ENCODE measurements at places on chromosomes 5 and 9.
A peak's percentile ranks its signal among the peaks of the same experiment; 100 is the strongest.

DNA sequence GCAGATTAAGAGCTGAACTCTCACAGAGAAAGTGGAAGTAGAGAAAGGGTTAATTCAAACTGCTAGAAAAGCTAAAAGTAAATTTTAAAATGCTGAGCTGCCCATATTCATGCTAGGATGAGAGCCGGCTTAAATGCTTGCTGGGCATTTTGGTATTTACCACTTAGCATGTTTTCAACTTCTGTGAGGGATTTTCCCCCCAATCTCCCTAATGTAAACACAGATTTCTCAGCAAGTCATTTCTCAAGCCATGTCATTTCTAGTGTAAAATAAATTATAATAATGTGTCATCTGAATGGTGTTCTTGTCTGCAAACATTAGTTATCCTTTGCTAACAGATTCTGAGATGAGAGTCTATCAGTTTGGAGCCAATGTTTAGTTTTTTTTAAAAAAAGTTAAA is 22.3 kb downstream of the RPS23 start:
- no peak for DNase-seq

DNA sequence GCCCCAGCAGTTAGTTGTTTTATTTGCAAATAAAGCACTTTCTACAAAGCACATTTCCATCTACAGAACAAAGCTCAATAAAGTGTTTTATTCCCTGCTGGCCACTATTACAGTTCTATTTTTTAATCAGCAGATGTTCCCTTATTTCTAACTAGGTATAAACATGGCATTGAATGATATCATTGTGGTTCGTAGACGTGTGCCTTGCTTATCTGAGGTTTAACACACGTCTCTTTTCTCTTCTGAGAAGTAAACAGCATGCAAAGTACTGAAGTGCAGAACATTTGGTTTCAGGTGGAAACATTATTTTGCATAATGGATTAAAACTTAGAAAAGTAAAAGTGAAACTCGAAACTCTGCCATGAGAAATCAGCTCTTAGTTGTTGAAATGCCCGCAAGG is 1989.3 kb upstream of the WWC1 start:
- no peak for DNase-seq

DNA sequence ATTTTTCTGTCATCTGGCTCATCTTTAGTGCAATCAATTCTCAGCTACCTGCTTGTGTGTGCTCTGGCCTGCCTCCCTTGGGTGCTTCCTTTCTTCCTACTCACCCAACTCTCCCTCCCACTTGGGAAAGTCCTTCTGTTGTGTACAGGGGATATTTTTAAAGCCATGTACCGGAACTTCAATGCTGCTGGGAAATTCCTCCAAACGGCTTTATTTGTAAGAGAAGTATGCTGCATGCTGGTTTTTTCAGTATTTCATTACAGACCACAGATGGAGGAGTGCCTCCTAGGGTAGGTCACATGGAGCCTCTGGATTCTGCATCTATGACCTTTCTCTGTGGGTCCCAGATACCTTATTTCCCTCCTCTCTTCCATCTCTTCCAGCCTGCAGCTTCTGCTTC is 5.4 kb upstream of the HMHB1 start:
- DNase-seq = no peak

GRCh38 chr9:133125941-133126696 is 5.1 kb upstream of the RALGDS start:
- no peak for DNase-seq

- no peak for DNase-seq
Observed at GRCh38 chr5:929596-929995, 36.9 kb downstream of the TRIP13 start.

DNA sequence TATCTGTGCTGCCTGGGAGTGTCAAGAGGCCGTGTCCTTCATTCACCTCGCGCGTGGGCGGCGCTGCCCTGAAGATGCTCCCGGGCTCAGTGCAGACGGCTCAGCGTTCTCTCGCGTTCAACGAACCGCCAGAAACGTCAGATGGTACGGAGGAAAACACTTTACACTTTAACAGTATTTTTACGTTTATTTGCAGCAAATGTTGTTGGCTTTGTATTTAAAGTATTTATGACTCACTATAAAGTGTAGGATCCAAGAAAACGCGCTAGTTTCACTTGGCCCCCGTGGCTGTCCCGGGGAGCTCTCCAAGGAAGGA is 544 bp upstream of the ERCC6L2 start:
- peak; percentile 17 for DNase-seq

- DNase-seq = no peak
Observed at GRCh38 chr5:6243706-6244338, 134.5 kb downstream of the MED10 start.

GRCh38 chr9:114619191-114619761 is 8.2 kb downstream of the TMEM268 start:
- no peak for DNase-seq

GRCh38 chr9:20200991-20201431 is 412.2 kb upstream of the SLC24A2 start:
- DNase-seq = no peak

GRCh38 chr5:55421074-55421529 is 113.3 kb downstream of the MTREX start:
- no peak for DNase-seq

DNA sequence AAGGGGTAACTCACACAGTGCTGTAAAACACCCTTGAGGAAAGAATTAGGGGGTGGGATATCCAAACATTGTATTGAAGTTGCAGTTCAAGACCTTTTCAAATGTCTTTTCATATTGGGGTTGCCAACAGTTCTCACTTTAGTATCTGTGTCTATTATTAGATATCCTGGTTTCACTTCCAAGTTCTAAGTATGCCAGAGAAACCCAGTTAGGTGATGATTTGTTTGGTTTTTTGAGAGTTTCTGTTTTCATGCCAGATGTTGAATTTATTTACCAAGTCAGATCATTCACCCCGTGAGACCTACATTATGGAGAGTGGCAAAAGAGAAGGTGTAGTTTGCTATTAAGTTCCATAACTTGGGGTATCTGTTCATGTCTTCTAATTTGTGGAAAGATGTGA is 64.5 kb downstream of the C9orf152 start:
- DNase-seq = no peak

GRCh38 chr5:164649266-164649665 is 1143.8 kb downstream of the MAT2B start:
- no peak for DNase-seq

DNA sequence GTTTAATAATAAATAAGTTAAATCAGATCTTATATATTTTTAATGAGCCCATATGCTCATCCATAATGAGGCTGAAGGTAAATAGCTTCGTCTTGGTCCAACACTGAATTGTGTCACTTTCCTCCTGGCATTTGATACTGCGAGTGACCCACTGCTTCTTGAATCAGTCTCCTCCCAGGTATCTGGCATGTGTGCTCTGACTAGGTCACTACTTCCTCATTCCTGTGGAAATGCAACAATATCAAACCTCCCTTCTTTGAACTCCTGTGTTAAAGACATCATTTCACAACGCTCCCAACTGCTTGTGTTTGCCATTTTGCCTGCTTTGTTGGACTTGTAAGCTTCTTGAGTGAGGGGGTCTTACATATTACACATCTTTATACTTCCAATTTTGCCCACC is 157.7 kb downstream of the SLC24A2 start:
- DNase-seq = no peak

DNA sequence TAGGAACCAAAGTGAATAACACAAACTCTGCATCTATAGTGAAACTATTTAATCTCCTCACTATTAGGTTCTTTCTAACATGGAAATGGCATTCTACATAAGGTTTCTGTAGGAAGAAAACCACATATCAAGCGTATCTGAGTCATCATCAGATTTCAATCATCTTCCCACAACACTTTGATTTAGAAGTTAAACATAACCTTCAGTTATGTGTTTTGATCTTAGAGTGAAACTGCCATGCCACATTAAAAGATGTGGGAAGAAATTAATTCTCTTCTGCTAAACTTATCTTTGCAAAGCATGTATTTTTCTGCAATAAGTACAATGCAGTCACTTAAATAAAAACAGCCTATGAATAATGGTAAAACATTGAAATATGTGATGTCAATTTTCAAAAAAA is 55.0 kb downstream of the MEF2C start:
- DNase-seq = no peak

- no peak for DNase-seq
Observed at GRCh38 chr9:88697764-88698432, 162.9 kb downstream of the NXNL2 start.

GRCh38 chr9:82126256-82126655 is 137.7 kb downstream of the SPATA31D1 start:
- DNase-seq = no peak

DNA sequence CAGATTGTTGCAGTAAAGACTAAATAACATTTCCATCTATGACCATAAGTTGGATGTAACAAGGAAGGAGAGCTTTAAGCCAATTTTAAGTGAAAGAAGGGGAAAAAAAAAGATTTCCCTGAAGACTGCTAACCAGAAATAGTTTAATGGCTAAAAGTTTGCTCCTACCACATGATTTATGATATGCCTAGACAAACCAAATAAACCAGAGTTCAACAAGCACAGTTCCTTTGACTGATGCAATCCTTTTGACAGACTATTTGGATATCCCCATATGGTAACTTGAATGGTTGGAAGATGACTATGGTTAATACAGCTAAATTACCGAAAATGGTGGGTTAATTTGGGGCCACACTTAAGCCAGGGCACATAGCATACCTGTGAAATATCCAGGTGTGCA is 338.5 kb downstream of the CETN3 start:
- DNase-seq = no peak

GRCh38 chr9:116791326-116791725 is 104.2 kb downstream of the TRIM32 start:
- peak; percentile 52 for DNase-seq

DNA sequence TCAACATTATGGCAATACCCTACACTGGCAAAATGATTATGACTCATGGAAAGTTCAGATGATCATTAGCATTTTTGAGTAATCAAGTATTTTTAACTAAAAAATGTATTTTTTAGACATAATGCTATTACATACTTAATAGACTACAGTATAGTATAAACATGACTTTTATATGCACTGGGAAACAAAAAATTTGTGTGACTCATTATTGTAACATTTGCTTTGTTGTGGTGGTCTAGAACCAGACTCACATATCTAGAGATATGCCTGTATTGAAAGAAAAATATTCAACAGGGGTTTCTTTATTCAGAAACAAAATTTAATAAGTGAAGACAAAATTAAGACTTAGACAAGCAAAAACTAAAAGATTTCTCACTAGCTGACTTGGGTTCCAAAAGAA is 385.3 kb upstream of the RIOK2 start:
- DNase-seq = no peak

GRCh38 chr9:75432386-75432785 is 344.1 kb downstream of the OSTF1 start:
- no peak for DNase-seq

- DNase-seq = no peak
Observed at GRCh38 chr5:130018641-130019040, 114.4 kb downstream of the CHSY3 start.

DNA sequence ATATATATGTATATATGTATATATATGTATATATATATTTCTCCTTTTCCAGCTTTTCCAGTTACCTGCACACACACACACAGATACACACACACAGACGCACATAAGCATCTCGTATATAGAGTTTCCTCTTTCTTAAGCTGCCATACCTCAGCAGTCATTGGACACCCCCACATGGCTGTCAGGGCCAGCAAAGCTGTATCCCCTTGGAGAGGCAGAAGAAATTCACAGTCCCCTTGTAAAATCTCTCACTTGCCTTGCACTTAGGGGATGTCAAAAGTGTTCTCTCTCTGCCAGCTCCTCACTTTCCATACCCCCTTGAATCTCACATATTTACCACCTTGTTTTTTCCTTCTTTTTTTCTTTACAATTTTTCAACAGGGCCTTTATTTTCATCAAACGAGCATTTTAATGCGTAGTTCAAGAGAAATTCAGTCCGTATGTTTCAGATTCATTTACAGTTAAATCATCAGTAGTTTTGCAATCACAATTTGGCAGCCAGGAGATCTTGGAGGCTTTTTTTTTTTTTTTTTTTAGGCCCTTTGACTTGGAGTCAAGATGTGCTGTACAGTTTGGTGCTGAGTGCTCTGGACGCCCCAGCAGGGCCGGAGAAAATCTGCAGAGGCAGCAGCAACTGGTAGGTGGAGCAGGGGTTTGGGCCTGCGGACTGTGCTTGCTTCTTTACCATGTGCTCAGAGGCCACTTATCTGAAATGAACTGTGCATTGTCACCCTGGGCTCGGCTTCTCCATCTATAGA is 244.9 kb upstream of the KLF4 start:
- DNase-seq = no peak

DNA sequence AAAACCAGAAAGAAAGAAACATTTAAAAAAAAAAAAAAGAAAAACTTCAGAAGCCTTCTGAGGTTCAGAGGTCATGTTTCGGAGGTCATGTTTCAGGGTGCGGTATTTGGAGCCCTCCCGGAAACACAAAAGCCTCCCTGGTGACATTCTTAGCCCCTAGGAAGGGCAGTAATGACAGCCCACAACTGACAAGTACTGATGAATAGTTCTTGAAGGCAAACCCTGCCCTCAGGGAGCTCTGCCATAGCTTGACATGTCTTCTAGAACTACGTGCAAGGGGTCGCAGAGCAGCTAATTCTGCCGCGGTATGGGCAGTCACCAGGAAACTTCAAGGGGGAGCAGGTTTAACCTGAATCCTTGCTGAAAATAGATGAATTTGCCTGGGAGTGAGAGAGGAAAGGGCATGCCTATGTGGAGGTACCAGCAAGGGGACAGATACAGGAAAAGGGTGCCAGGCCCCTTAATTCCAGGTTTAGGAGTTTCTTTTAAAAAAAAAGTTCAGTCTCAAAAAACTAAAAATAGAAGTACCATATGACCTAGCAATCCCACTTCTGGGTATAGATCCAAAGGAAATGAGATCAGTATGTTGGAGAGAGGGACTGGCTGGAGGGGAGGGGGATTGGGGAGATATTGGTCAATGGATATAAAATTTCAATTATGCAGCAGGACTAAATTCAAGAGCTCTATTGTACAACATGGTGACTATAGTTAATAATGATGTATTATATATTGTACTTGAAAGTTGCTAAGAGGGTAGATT is 98.4 kb downstream of the C9orf152 start:
- DNase-seq = no peak

- no peak for DNase-seq
Observed at GRCh38 chr5:143417503-143418139, 14.1 kb upstream of the NR3C1 start.

- no peak for DNase-seq
Observed at GRCh38 chr5:5371957-5372356, 50.5 kb upstream of the ICE1 start.

GRCh38 chr9:33166231-33167083 is 679 bp downstream of the B4GALT1 start:
- DNase-seq = no peak

DNA sequence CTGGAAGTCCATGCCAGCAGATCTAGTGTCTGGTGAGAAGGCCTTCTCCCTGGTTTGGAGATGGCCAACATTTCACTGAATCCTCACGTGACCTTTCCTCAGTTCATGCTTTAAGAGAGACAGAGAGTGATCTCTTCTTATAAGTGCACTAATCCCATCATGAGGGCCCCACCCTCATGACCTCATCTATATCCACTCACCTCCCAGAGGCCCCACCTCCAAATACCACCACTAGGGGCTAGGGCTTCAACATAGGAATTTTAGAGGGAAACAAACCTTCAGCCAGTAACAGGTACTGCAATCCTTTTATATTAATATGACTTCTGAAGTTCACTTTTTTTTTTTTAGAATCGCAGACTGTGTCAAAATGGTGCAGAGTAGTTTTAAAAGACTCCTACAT is 496.9 kb upstream of the ADAMTS16 start:
- DNase-seq = no peak

GRCh38 chr9:92652461-92652860 is 17.5 kb downstream of the IPPK start:
- DNase-seq = no peak
